ENCODE measurements at places on chromosomes 6 and 20. TPM values are rescaled to one million over a fixed set of nuclear protein-coding genes. Genes with fewer than 3 reads are reported as not detected.
A peak's percentile ranks its signal among the peaks of the same experiment; 100 is the strongest.

The OPRM1 gene
- not detected for total RNA-seq

DNA sequence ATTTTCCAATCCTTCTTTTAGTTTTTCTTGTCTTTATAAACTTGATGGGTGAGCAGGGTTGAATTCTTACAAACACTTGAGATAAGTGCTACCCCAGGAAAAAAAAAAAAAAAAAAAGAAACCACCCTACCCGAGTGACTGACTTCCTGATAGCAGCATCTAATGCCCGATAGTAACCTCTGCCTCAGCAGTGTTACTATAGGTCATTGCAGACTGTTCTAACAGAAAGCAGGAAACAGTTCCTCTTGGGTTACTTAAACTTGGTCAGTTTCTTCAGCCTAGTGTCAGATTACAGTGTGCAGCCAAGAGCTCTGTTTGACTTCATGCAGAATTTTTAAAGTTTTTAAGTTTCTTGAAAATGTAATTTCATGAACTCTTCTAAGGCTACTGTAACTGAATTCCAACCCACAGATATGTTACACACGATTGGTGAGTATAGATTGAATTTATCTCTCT is 2.1 kb downstream of the MYLIP start:
- peak overlapping the region; percentile 100 for H3K4me3 ChIP-seq
- H3K27ac ChIP-seq: peak overlapping the region; percentile 97
- H3K36me3 ChIP-seq: no peaks in the 10 kb centered on the region
- peak; percentile 46 for DNase-seq
- H3K27me3 ChIP-seq: no peaks in the 10 kb centered on the region

- H3K4me3 ChIP-seq: no peak overlapping the region
- H3K27me3 ChIP-seq: no peaks in the 10 kb centered on the region
- peak; percentile 78 for DNase-seq
- no peaks in the 10 kb centered on the region for H3K36me3 ChIP-seq
Measured at GRCh38 chr20:6654513-6655252, 112.8 kb upstream of the BMP2 start.

DNA sequence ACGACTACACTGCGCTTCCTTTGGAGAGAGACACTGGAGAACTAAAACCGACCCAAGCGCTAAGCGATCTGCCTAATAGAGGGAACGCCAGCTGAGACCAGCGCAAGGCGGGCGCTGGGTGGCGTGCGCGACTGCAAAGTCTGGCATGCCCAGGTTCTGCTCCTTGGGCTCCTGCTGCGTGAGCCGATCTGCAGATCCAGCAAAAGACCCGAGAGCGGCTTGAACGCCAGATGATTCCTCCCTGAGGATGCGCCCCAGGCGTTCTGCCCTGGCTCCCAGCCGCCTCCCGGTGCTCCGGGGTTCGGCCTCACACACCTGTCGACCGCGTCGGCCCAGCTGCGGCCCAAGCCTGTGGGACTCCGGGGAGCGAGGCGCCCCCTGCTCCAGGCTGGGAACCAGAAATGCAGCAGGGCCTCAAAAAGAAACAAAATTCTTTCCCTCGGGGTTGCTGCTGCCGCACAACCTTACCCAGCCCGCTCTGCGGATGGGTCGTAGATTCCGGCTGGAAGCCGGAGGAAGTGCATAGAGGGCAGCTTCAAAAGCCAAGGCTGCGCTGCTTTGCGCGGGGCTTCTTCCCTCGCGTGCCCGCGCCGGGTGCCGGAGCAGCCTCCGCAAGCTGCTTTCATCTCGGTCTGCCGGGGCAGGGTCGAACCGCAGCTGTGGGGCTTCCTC is 17.9 kb upstream of the PRDM13 start:
- no peaks in the 10 kb centered on the region for H3K36me3 ChIP-seq
- H3K27ac ChIP-seq: no peak overlapping the region
- peaks cover 15% of the 10 kb centered on the region for H3K27me3 ChIP-seq
- DNase-seq: peak; percentile 72
- peak overlapping the region; percentile 34 for H3K4me3 ChIP-seq

GRCh38 chr6:3290931-3291211 is 32.1 kb downstream of the PSMG4 start:
- no peaks in the 10 kb centered on the region for H3K27me3 ChIP-seq
- no peak overlapping the region for H3K27ac ChIP-seq

GRCh38 chr6:151060096-151060765 is 179.5 kb upstream of the AKAP12 start:
- no peak for DNase-seq
- no peak overlapping the region for H3K4me3 ChIP-seq
- no peak overlapping the region for H3K27ac ChIP-seq

All from prostate gland (tissue), 2 donors.